ENCODE measurements at places on chromosomes 2 and 18.
A peak's percentile ranks its signal among the peaks of the same experiment; 100 is the strongest.

GRCh38 chr2:128555433-128555832 lies 236.8 kb upstream of the HS6ST1 start:
- no peak for DNase-seq

DNA sequence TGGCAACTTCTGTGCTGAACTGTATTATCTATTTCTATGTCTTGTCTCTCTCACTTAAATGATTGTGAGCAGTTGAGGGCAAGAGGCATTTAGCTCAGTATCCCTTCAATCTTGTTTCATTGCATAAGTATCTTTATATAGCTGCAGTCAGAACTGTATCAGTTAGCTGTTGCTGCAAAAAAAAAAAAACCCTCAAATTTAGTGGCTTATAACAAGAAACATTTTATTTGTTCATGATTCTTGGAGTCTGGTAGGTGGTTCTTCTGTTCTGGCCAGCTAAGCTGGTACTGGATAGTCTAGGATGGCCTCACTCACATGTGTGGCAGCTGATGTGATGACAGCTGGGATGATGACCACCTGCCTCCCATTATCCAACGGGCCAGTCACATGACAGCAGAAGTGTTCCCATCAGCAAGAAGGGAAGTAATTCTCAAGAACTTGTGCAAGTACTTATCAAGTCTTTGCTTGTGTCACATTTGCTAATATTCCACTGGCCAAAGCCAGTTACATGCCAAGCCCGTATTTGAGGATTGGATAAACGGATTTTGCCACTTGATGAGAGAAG lies 67.8 kb downstream of the SLC4A3 start:
- no peak for DNase-seq

- DNase-seq = no peak
Measured at GRCh38 chr2:102872388-102872787, 110.6 kb downstream of the TMEM182 start.

DNA sequence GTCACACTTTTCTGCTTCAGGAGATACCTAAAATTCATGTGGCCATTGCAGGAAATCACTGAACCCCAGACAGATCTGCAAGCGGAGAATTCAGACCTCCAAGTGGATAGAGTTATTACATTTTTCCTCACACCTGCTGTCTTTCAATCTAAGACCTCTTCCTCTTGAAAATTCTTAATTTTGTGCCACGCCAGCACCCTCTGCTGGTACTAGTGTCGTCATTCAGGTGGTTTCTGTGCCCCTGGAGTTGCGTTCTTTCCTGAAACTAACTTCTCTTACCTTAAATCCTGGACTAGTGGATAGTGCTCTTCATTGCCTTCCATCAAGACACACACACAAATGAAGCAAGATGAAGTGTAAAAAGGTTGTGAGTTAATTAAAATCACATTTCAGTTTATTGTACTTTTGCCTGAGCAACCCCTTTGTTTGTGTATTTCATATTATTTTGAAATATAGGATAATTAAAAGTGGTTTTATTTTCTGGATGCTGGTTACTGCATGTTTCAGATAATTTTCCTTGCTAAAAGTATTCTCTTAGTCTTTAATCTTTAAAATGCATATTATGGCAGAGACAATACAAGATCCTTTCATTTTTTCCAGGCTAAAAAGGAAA lies 1.6 kb upstream of the DNER start:
- no peak for DNase-seq

GRCh38 chr2:188319838-188320237 lies 28.2 kb downstream of the GULP1 start:
- no peak for DNase-seq

DNA sequence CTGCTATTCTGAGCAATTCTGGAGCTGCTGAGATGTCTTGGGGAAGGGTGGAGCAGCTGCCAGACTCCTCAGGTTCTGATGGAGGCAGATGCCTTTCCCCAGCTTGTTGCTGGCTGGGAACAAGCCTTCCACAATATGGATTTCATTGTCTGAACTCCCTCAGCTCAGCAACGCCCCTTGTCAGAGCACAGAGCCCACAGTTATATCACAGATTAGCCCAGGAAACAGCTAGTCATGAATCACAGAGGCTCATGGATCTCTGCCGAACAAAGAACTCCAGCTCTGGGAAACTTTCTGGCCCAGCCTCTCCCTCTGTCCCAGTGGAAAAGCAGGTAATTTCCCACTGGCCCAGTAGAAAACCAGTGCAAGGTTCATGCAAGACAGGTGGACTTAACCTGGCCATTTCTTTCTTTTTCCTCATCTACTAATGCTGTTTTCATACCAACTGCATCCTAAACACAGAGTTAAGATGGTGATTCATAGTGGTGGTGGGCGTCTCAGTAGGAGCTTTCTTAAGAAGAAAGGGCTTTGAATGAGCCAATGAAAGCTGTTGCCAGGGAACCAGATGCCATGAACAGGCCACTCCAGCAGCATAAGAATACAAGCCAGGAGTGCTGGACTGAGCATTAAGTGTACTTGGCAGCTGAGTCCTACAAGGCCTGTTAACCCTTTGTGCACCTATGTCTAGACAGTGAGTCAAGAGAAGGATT lies 8.7 kb upstream of the KIAA2012 start:
- peak; percentile 21 for DNase-seq

- no peak for DNase-seq
Measured at GRCh38 chr2:37911296-37911873, 13.7 kb upstream of the RMDN2 start.

DNA sequence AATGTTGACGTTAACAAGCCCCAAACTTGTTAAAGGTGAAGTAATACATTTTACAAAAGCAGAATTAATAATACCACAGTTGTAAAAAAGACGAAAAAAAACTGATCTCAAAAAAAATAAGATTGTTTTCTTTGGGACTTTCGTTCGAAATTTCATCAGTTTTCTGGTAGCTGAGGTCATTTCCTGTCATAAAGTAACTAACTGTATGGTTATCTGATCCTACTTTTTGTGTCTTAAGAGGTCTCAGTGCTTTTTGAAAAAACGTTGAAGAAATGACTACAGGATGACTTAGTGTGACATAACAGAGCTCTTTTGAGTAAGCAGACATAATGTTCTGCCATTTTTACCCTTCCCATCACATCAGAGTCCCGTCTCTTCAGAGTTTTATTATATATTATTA lies 79.3 kb downstream of the BIRC6 start:
- no peak for DNase-seq

GRCh38 chr2:124025171-124025580 lies at the start of gene CNTNAP5:
CNTNAP5 (plus strand) TSS chr2:124025287; CDS start chr2:124025651, 364 bp downstream.
- no peak for DNase-seq

DNA sequence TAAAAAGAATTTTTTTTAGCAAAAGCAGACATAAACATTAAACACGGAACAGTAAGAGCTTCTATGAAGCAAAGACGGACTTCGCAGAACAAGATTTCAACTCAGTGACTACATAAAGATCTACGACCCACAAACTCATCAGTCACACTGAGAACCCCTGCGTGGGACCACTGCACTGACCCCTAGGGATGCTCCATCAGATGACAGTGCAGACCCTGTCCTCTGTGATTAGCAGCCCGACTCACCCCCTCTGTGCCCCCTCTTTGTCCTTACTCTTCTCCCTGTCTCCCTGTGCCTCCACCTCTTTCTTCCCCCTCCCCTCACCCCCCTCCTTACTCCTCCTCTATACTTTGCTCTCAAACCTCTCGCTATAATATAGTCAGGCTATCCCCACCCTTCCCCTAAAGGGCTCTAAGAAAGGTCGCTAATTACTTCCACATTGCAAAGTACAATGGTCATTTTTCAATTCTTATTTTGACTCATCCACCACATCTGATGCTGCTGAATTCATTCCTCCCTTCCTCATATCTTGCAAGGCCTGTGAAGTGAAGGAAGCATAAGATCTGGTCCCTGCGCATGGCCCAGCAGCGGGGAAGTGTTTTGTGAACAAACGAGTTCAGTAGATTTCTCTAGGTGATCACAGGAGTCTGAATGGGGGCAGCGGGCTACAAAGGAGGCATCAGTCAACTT lies 89.3 kb downstream of the CABYR start:
- DNase-seq = no peak

DNA sequence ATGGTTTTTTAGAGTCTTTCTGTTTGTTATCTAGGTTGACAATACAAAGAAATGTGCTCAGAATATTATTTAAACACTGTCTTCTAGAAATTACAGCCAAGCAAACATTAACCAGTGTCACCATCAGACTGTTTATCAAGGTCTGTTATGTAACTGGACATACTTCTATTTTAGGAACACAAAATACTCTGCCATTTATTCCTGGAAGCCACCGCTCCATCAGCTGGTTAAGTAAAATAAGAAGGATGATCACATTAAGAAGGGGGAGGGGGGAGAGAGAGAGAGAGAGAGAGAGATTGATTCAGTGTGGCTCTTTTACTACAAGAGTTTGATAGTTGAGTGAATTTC lies 47.9 kb downstream of the MBP start:
- no peak for DNase-seq

- DNase-seq = no peak
Measured at GRCh38 chr2:74602586-74603281, 45.4 kb downstream of the M1AP start.

DNA sequence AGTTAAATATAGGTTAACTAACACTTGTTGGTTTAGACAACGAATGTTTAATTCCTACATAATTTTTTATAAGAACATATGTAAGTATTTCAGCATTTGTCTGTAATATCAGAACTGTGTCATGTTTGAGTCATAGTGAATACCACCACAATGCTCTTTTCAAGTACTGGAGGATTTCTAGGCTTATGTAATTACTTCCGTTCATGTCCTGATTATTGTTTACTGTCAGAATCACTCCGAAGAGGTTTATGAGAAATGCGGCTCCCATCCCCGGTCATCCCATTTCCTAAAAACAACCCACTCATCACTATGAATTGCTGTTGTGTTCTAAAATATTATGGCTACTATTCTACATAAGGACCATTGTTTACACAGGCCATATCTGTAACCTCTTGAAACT lies 45.1 kb downstream of the CDH19 start:
- no peak for DNase-seq

- no peak for DNase-seq
Measured at GRCh38 chr18:8708670-8709069, 3.3 kb downstream of the MTCL1 start.

- no peak for DNase-seq
Measured at GRCh38 chr2:50379351-50379750, 652.6 kb downstream of the NRXN1 start.

GRCh38 chr18:6879508-6880195 lies 150.1 kb downstream of the ARHGAP28 start:
- no peak for DNase-seq

DNA sequence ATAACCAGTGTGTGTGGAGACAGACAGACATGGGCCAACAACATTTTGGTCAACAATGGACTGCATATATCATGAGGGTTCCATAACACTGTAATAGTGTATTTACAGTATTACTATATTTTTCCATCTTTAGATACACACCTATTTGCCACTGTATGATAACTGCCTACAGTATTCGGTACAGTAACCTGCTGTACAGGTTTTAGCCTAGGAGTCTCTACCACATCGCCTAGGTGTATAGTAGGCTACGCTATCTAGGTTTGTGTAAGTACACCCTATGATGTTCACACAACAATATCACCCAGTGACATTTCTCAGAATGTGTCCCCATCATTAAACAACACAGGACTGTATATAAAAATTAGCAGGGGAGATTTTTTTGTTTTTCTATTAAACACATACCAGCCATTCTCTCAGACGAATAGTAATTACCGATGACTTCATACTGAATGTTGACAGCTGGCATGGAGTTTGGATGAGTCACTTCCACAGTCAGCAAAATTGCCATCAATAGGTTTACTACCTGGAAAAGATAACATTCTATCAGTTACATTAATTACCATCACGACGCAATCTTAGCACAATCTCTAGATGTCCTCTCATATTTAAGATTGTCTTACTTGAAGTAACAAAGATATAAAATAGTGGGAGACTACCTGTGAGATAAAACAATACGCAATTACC lies 10.8 kb downstream of the LAPTM4A start:
- DNase-seq = peak; percentile 21

- DNase-seq = no peak
Measured at GRCh38 chr2:178344121-178344520, 106.9 kb downstream of the PRKRA start.

DNA sequence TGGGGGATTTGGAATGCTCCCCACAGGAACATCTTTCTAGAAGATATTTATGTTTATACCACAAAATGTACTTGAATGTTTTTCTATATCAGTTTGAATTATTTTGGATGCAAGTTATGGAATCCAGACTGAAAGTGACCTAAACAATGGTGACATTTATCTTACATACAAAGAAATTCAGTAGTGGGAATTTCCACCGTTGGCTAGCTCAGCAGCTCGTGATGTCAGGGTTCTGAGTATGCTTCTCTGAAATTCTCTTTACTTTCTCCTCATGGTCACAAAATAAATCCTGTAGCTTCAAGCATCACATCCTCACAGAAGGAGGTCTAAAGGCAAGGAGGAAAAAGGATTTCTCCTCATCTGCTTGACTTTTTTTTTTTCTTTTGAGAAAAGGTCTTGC lies 105.3 kb downstream of the AKAIN1 start:
- no peak for DNase-seq

- DNase-seq = no peak
Measured at GRCh38 chr2:19881221-19881907, 20.4 kb downstream of the TTC32 start.

DNA sequence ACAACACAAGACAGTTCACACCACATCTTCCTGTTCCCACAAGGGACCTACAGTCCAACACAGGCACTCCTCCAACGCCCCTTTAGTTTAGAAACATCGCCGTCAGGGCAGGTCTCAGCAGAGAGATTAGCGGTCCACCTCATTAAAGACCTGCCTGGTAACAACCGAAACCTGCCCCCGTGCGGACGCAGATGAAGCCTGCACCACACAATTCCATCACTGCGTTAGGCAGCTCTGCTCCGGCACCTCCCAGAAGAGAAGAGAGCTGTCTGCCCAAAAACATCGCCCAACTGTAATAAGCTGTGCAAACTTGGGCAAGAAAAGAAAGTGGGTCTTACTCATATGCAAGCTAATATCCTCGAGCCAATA lies 32.7 kb downstream of the ZNF516 start:
- no peak for DNase-seq

- DNase-seq = no peak
Measured at GRCh38 chr2:127029350-127030051, 77.5 kb downstream of the BIN1 start.

GRCh38 chr2:25161055-25161781 lies 7.2 kb downstream of the POMC start:
- no peak for DNase-seq

GRCh38 chr18:25147877-25148488 lies 204.0 kb downstream of the ZNF521 start:
- DNase-seq = no peak

- peak; percentile 78 for DNase-seq
Measured at GRCh38 chr2:31384771-31385276, 29.7 kb downstream of the XDH start.

- DNase-seq = peak; percentile 33
Measured at GRCh38 chr2:168758970-168759820, 43.2 kb upstream of the NOSTRIN start.

DNA sequence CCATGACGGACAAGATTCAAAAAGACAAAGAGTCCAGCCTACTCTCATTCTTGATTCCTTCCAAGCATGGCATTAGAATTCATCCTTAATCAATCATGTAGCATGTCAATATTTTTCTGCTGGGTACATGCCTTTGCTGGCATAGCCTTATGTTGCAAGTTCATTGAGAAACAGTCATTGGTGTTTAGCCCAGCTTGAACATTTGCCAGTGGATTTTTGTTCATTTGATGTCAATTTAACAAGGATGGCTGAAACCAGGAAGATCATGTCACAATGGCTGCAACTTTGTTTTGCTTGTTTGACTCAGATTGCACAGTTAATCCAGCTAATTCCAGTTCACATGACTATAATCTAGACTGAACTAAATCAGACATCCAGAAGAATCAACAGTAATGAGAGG lies 1132.2 kb downstream of the LRP1B start:
- DNase-seq = no peak
